GM18507 (cell line): ENCODE measurements at places on chromosomes 2 and 18.

- DNase-seq: no peak
Observed at GRCh38 chr18:26407736-26408601, 140.4 kb downstream of the KCTD1 start.

DNA sequence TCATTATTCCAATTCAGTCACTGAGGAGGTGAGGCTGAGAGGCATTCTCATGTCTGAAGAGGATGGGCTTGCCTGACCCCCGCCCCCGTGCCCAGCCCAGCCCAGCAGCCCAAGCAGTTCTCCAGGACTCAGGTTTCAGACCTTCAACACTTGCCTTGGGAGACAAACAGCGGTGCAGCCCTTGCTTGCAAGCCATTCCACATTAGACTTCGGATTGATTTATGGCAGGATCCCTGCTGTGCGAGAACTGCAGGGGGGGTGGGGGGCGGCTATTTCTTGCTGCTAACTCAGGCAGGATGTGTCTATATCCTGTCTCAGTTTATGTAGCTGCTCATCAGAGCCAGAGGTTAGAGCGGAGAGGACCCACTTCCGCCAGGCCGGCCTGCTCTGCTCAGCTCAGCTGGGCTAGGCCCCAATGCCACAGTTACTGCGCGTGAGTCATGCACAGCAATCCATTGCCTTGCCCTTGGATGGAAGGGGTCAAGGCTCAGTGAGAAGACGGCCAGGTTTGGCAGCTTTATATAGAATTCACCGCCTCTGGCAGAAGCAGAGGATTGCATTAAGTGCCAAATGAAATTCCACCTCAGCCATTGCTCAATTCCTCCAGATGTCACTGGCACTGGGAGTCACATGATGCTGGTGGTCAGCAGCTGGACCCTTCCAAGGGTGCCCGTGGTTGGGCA lies 1.8 kb downstream of the GYPC start:
- DNase-seq: peak; percentile 50

- DNase-seq: no peak
Observed at GRCh38 chr2:68726100-68726499, 8.5 kb upstream of the ARHGAP25 start.

GRCh38 chr2:176582990-176583481 lies 313.8 kb downstream of the MTX2 start:
- no peak for DNase-seq

- no peak for DNase-seq
Observed at GRCh38 chr2:2389215-2389614, 58.1 kb upstream of the MYT1L start.

- no peak for DNase-seq
Observed at GRCh38 chr2:232794981-232795380, 18.6 kb upstream of the KCNJ13 start.
